ENCODE measurements at places on chromosomes 12 and 14.

DNA sequence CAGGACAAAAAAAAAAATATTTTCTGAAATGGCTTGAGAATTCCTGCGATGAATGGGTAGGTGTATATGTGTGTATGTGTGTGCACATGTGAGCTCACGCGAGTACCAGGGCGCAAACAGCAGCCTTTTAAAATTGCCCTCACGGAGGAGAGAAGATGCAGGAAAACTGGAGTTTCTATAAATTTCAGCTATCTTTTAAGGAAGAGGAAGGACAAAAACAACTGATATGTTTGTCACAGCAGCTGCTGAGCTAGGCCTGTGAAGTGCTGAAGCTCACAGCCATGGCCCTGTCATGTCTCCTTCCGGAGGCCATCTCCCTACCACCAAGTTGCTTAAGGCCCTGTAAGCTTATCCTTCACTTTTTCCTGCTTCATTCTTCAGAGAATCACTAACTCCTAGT, 40.8 kb downstream of the DUSP16 start:
- no peak for DNase-seq

- no peak for DNase-seq
Measured at GRCh38 chr12:51521554-51522276, 69.3 kb upstream of the SCN8A start.

- DNase-seq = no peak
Measured at GRCh38 chr14:87811246-87811645, 181.7 kb downstream of the GALC start.

DNA sequence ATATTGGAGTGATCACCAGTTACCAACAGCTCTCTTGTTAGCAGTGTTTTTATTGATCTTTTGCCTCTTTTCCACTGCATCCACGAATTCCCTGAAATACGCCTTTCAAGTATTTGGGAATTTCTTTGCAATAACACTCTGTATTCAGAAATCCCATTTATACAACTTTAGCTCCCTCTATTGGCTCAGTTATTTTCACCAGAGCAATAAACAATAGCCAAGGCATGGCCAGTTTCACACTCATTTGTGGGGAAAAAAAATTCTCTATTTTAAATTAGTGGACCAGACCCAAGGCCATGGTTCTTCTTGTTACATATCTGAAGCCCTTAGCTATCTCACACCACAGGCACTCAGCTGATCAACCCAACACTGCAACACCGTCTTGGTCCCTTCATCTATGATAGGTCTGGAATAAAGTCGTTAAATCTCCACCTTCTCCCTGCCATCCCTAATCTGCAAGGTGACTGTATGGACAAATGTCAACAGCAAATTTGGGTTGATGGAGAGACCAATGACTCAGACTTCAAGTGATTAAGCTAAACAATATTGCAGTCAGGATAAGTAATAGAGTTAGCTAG, 92.4 kb upstream of the TMEM260 start:
- no peak for DNase-seq

DNA sequence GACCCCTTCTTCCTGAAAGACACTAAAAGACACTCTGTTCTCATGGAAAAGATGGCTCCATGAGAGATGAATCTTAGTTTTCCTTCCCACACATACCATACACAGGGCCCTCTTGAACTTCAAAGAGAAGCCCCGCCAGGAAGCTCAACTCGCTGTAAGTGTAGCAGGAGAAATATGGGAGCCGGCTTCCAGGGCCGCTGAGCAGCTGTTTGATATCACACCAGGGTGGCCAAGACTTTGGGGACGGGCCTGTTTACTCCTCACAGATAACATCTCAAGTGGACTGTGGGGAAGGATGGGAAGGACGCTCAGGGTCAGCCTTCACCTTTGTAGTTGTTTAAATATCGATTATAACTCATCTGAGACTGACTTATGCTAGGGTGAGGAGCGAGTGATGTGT, 235.5 kb upstream of the TBX3 start:
- DNase-seq = no peak

DNA sequence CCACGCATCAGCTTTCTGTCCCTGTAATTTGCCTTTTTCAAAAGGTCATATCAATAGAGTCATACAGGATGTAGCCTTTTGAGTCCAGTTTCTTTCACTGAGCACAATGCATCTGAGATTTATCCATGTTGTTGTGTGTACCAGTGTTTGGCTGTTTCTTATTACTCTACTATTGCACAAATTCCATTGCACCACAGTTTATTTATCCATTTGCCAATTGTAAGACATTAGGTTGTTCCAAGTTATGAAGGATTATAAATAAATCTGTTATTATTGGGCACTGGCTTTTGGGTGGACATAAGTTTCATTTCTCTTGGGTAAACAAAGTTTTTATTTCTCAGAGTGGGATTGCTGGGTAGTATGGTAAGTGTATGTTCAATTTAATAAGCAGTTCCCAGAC, 68.3 kb upstream of the TBPL2 start:
- no peak for DNase-seq

GRCh38 chr12:48021485-48022179, 17.4 kb upstream of the COL2A1 start:
- DNase-seq = no peak

DNA sequence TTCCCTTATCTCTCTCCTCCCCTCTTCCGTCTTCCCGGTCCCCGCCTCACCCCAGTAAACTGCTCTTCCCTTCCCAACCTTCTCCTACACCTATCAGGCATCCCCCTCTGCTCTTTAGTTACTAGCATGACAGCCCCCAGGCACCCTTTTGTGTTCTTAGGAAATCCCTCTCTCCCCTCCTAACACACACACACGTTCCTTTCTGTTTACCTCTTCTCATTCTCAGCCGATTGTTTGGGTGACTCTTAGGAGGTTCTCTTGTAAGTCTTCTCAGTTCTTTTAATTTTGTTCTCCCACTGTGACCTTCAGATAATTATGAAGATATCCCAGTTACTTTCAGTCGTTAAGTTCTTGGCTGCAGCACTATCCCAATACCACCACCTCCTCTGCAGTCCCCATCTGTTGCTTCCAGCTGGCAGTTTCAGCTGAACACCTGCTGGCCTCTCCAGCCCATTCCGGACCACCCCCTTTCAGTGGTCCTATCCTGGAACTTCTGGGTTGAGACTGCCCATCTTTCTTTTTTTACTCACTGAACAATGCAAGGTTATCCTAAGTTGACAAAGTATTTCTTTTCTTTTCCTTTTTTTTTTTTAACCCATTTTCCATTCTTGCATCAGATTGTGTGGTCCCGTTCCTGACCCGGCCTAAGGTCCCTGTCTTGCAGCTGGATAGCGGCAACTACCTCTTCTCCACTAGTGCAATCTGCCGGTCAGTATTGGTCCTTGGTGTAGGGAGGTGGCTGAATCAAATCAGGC, 711 bp downstream of the MARS1 start:
- DNase-seq = no peak

DNA sequence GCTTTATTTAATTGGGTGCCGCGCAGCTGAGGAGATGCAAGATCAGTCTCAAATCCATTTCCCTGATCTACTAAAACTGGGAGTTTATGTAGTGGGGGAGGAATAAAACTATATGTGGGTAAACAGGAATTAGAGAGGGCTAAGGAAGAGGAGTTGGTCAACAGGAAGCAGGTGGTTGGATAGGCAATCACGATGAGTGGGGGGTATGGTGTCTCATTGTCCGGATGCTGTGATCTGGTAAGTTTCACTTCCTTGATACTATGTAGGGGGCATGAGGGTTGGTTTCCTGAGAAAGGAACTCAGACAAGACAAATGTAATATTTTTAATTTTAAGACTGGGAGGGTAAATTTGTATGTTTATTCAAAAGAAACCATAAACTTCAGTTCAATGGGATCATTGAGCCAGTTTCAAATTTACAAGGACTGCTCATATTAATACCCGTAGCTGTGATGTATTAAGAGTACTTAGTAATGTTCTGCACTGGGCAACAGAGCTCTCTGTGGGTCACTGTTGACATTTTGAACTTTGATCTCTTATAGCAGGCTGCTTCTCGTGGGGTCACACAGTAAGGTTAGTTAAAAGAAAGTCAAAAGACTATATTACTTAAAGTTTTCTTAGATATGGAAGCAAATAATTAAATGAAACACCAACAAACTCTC, 786.2 kb upstream of the FBXO33 start:
- no peak for DNase-seq

GRCh38 chr14:66249544-66249943, 236.6 kb upstream of the CCDC196 start:
- DNase-seq = no peak

DNA sequence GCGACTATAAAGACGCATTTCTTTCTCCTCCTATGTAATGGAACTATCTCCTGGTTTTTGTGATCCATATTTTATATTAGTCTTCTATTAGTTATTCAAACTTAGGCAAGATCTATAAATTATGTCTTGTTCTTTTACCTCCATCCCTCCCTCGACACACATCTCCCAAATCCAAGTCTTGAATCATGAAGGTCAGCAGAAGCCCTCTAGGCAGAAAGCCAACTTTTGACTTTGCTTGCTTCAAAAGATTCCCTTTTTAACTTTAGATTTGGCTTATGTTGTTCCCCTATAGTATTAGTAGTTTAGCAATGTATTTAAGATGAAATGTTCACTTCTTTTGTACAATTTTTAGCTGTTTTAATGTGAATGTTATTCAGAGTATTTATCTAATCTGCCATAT, 689.8 kb downstream of the SLC6A15 start:
- no peak for DNase-seq

- no peak for DNase-seq
Measured at GRCh38 chr14:71155743-71156142, 248.5 kb downstream of the PCNX1 start.

- DNase-seq = no peak
Measured at GRCh38 chr14:28661171-28661772, 105.3 kb upstream of the FOXG1 start.

DNA sequence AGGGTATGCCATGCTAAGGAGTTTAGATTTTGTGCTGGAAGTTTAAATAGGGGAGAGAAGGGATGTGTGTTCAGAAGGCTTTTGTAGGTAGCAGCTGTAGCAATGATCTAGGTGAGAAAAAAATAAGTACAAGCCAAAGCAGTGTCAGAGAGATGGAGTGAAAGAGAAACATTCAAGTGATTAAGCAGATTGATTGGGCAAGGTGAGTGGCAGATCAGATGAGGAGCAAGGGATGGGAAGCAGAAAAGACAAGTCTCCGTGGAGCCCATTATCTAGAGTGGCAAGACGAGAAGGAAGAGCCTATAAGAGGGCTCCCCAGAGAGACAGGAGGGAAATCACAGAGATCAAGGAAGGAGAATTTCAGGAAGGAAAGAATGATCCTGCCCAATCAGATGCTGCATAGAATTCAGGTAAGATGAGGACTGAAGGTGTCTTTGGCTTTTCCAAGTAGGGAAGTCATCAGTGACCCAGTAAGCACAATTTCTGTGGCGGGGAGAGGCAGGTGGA, 133.5 kb downstream of the ETV6 start:
- DNase-seq = no peak

DNA sequence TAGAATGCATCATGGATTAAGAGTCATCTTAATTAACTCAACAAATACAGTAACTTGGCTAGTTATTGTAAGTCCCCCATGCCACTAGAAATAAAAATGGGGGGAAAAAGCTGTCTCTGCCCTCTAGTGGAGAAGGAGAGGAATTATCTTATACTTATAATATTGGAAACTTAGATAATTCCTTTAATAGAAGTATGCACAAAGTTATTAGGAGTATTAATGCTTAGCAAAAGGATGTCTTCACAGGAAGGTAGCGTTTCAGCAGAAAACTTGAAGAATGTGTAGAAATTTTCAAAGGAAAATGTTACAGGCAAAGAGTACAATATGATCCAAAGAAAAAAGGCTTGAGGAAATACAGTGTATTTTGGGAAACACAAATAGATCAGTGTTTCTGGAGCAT, 19.8 kb downstream of the OR5AU1 start:
- no peak for DNase-seq

- DNase-seq = no peak
Measured at GRCh38 chr12:52686063-52686462, 5.9 kb upstream of the KRT1 start.

DNA sequence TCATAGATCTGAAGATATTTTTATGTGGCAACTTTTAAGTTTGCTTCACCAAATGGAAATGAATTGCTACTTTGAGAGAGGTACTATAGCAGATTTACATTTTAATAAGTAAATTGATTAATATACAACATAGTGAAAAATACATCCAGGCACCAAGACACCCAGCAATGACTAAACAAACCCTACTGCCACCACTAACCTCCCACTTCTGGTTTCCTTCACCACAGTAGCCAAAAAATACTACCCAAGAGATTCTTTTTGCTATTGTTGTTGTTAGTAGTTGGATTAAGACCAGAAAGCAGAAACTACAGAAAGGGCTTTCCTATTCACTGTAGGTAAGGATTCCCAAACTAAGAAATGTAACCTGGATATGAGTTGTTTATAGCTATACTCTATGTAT, 54.1 kb downstream of the COCH start:
- DNase-seq = peak; percentile 33

DNA sequence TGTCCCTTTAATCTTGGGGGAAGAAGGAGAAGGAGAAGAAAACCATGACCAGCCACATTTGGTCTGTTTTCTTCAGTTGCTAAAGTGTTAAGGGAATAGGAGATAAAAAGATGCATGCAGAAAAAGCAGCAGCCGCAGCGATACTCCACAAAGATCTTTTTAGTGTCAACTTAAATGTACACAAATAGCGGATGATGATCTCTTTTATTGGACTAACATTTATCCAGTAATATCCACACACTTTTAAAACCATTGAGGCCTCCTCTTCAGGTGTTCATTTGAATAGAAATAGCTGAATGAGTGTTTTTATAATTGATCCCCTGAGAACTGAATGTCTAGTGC, 83.5 kb downstream of the PAPOLA start:
- no peak for DNase-seq

GRCh38 chr12:52530366-52530765, 10.2 kb upstream of the KRT5 start:
- DNase-seq = no peak

GRCh38 chr12:29088611-29089219, 60.4 kb upstream of the FAR2 start:
- no peak for DNase-seq

All from activated CD8-positive, alpha-beta T cell treated with anti-CD3 and anti-CD28 coated beads for 36 hours (primary cell).